GM12892 (cell line): ENCODE measurements at places on chromosomes 11 and 22.

- DNase-seq: no peak
Observed at GRCh38 chr11:134152696-134153095, 71.1 kb downstream of the NCAPD3 start.

DNA sequence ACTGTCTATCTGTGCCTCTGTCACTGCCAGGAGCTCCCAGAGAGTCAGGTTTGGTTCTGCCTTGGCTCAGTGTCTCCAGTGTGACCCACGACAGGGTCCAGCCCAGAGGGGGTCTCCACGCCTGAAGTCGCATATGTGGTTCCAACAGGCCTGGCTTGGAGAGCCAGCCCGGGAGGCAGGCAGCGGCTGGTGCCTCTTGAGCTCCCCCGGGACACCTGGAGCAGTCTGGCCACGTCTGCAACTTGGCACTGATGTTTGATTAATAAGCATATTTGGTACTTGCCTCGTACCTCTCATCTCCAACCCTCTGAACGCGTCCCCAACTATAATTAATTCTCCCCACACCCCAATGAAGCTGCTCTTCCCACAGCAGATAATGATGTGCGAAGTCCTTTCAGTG is 31.7 kb upstream of the SHISAL1 start:
- no peak for DNase-seq

GRCh38 chr22:48369789-48370507 is 1457.7 kb downstream of the BRD1 start:
- DNase-seq: no peak

DNA sequence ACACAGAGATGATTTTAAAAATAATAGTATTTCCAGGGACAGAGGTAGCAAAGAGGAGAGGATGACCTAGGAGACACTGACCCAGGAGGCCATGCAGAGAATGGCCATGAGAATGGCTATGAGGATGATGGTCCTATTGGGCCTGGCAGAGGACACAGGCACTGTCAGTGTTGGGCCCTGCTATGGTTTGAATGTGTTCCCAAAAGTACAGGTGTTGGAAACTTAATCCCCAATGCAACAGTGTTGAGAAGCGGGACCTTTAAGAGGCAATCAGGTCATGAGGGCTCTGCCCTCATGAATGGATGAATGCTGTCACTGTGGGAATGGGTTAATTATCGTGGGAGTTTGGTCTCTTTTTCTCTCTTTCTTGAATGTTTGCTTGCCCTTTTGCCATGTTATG is 61.6 kb downstream of the KCNC1 start:
- no peak for DNase-seq

- DNase-seq: no peak
Observed at GRCh38 chr22:34096770-34097169, 176.5 kb upstream of the LARGE1 start.

DNA sequence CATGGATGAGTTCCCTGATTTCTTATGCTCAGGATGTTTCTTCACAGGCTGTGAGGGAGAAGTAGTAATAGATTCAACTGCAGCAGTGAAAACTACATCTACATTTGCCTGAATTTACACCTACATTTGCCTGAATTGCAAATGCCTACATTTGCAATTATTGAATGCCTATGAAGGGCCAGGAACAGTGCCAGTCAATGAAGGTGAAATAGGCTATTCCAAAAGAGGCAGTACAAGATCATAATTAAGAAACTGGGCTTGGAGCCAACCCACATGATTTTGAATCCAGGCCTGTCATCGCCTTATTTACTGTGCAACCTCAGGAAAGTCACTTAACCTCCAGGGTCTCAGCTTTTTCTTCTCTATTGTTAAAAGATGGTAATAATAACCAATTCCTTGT is 1353.3 kb downstream of the FAM181B start:
- no peak for DNase-seq
